Activated naive CD8-positive, alpha-beta T cell treated with anti-CD3 and anti-CD28 coated beads for 36 hours (primary cell): ENCODE measurements at places on chromosomes 11 and 22.
A peak's percentile ranks its signal among the peaks of the same experiment; 100 is the strongest.

GRCh38 chr22:35315141-35315854 is 15.6 kb downstream of the TOM1 start:
- no peak for DNase-seq

GRCh38 chr11:2665526-2666400 is 34.0 kb downstream of the KCNQ1OT1 start:
- no peak for DNase-seq

DNA sequence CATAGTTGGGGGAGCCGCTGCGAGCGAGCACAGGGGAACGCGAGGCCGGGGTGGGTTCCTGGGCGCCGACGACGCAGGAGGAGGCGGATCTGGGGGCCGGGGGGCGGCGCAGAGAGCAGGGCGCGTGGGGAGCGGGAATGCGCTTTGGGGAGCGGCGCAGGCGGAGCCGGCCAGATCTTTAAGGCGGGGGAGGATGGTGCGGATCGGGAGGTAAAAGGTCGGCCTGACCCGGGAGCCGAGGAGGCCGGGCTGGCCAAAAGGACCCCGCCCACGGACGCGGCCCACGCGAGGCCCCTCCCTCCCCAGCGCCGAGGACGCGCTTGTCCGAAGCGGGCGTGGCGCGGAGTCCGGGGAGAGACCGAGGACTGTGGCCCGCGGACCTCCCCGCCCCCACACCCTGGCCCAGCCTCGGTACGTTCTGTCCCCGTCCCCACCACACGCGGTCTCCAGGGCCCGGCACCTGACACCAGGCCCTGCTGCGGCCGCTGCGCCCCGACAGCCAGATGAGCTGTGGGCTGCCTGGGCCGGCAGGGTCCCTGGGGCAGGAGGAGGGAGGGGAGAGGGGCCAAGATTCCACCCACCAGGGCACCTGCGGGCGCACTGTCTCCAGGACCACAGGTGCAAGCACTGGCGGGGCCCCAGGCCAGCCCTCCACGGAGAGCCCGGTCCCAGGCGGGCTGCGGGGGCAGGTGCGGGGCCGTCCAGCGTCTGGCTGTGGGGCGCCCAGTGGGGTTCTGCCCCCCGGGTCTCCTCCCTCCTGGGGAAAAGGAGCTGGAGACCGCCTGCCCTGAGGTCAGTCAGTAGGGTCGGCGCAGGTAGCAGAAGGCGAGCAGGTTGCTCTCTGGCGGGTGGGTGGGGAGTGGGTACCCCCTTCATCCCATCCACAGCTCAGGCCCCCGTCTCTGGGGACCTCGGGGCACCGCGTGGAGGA is 10.9 kb downstream of the PIM3 start:
- peak; percentile 88 for DNase-seq

DNA sequence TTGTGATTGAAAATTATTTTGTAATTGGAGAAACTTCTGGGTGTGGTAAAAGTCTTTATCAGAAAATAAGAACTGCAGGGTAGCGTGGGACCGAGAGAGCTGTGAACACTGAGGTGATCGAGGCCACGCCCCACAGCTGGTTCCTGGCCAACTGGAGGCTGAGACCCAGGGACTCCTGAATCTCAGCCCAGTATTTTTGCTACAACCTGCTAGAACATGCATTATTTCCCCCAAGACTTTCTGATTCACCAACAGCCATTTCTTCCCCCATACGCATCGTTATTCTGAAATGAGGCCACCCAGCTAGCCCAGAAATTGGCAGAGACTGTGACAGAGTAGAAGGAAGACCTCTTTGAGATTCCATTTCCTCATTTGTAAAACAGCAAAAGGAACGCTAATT is 3.4 kb upstream of the FGF19 start:
- no peak for DNase-seq

- DNase-seq, result no peak
Measured at GRCh38 chr22:31652911-31653684, 8.9 kb downstream of the PISD start.

DNA sequence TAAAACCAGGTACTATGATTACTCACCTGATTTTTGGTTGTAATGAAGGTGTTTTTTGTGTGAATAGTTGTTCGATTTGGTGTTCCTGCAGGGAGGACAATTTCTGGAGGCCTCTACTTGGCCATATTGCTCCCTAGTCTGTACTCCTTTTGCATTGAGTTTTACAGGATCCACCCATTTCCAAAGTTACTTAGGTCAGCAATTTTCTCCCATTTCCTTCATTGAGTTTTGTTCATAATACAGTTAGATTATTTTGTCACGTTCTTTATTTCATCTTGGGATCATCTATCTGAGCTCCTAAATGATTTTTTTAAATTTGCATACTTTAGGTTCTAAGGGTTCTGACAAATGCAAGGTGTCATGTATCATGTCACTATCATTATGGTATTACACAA is 20.1 kb upstream of the AQP11 start:
- DNase-seq, result no peak

DNA sequence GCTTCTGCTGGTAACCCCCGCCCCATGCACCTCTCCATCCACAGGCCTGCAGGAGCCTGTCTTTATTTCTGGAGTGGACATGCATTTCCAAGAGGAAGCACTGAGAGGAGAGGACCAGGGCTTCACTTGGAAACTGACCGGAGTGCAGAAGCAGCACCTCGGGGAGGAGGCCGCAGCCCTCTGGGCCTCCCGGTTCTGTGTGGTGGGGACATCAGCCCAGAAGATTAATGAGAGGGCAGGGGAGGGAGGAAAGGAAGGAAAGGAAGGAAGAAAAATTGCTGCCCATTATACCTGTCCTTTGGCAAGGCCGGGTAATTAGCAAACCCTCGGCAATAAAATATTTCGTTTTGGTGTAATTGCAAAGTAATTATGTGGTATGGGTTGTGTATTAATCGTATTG is 97.0 kb downstream of the TP53I11 start:
- no peak for DNase-seq

DNA sequence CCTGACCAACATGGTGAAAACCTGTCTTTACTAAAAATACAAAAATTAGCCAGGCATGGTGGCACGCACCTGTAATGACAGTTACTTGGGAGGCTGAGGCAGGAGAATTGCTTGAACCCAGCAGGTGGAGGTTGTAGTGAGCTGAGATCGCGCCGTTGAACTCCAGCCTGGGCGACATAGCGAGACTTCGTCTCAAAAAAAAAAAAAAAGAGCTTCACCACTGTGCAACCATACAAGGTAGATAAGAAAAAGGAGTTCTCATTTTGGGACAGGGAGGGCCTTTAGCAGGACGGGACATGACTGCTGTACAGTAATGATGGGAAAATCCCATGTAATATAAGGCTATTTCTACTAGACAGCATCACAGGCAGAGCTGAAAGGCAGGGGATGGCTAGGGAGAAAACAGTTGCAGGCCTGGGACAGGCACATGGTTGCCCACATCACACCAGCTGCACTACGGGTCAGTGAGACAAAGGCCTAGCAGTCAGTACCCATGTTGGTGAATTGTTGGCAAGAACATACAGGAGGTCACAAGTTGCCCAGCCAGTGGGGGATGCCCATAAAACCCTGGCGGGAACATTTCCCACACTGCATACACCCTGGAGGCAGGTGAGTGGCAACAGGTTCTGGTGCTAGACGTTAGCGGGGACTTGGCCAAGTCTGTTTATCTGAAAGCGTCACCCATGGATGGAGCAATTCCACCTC is 5.4 kb downstream of the TANGO2 start:
- no peak for DNase-seq

- no peak for DNase-seq
Measured at GRCh38 chr11:111438168-111438567, 59.1 kb upstream of the POU2AF1 start.

- peak; percentile 61 for DNase-seq
Measured at GRCh38 chr11:14249121-14249963, 109.6 kb downstream of the RRAS2 start.

GRCh38 chr11:11569936-11570491 is 51.8 kb downstream of the GALNT18 start:
- DNase-seq, result no peak

- DNase-seq, result no peak
Measured at GRCh38 chr22:45964926-45965527, 11.9 kb downstream of the WNT7B start.

DNA sequence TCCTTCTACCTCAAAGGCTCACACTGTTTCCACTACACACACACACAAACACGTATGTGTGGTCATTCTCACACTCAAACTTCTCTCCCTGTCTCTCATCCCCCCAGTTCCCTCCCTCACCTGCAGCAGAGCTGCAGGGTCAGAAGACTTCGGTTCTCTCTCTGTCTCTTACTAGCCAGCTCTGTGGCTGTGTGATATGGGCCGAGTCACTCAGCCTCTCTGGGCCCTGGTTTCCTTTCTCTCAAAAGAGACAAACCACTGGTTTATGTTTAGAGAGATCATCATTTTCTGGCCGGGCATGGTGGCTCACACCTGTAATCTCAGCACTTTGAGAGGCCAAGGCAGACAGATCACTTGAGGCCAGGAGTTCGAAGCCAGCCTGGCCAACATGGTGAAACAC is 21.1 kb downstream of the TSPAN18 start:
- no peak for DNase-seq

GRCh38 chr22:22342697-22343580 is 98.4 kb downstream of the VPREB1 start:
- peak; percentile 53 for DNase-seq

- peak; percentile 76 for DNase-seq
Measured at GRCh38 chr22:46798366-46799350, 36.2 kb downstream of the TBC1D22A start.
